ENCODE measurements at places on chromosomes 7 and 10. TPM values are rescaled to one million over a fixed set of nuclear protein-coding genes. Genes with fewer than 3 reads are reported as not detected.

GRCh38 chr7:24057243-24057642, 226.7 kb upstream of the NPY start:
- no peaks in the 10 kb centered on the region for H3K36me3 ChIP-seq
- no peak overlapping the region for H3K4me3 ChIP-seq
- H3K27me3 ChIP-seq = no peaks in the 10 kb centered on the region
- DNase-seq = no peak
- H3K4me1 ChIP-seq = no peaks in the 10 kb centered on the region

DNA sequence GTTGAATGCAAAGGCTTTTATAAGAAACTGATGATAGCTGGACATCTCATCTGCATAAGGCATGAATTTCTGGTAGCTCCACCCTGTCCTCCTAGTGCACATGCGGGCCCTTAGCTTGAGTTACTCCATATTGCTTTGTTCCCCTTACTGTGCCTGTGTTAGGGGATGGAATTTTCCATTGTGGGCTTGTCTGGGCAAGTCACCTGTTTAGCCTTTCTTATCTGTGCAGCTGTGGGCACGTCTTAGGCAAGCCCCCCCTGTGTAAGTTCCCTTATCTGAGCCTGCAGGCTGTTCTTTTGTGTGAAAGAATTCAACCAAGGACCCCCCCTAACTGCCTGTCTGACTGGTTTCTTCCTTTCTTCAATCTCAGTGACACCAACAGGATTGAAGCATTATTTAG, 14.5 kb upstream of the CROT start:
- peaks cover 30% of the 10 kb centered on the region for H3K36me3 ChIP-seq
- H3K27ac ChIP-seq = no peak overlapping the region
- DNase-seq = no peak
- no peak overlapping the region for H3K4me3 ChIP-seq
- peaks cover 3% of the 10 kb centered on the region for H3K27me3 ChIP-seq
- H3K4me1 ChIP-seq = no peaks in the 10 kb centered on the region

DNA sequence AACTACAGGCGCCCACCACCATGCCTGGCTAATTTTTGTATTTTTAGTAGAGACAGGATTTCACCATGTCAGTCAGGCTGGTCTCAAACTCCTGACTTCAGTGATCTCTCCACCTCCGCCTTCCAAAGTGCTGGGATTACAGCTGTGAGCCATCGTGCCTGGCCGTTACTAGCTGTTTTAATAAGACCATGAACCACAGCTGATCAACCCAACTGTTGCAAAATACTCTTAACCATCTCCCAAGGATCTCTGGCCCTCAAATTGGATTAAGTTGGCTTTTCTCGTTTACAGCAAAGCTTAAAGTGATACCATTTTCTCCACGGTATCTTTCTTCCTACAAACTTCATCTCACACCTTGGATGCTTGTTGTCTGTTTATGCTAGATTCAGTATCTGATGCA, 18.3 kb downstream of the ZFAND2A start:
- DNase-seq = no peak
- peaks cover 14% of the 10 kb centered on the region for H3K4me1 ChIP-seq
- peaks cover 2% of the 10 kb centered on the region for H3K27me3 ChIP-seq
- peaks cover 3% of the 10 kb centered on the region for H3K36me3 ChIP-seq

DNA sequence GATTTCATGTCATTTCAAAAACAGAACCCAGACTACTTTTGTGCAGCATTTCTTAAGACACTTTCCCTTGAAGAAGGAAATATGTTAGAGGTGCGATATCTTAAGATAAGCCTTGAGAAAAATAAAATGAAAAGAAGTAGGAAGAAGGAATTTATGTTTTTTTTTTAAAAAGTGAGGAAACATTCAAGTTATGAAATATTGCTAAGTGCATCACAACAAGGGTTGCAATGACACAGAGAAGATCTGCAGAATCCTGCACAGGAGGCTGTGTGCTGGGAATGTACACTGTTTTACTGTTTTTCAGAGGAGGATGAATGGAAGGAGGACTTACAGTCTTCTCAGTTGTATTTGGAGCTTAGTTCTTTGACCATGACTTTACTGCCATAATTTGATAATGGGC, 79.8 kb upstream of the NME8 start:
- no peak overlapping the region for H3K27ac ChIP-seq
- peaks cover 2% of the 10 kb centered on the region for H3K4me1 ChIP-seq
- H3K36me3 ChIP-seq = peaks cover 9% of the 10 kb centered on the region
- no peak for DNase-seq
- no peaks in the 10 kb centered on the region for H3K27me3 ChIP-seq

DNA sequence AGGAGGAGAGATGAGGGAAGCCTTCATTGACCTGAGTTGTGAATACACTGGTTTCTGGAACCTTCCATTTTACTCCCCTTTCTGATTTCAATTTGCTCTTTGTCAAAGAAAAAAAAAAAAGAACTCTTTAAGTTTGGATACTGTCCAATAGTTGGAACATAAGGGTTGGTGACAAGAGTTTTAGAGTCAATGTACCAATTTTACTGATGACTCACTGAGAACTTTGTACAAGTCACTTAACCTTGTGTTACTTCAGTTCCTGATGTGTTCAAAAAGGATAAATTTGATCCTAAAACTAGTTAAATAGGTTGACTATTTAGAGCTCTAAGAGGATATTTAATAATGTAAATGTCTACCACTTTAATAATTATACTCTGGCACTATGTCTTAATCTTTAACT, 4.1 kb upstream of the CDK14 start:
- no peak overlapping the region for H3K27ac ChIP-seq
- H3K36me3 ChIP-seq = no peaks in the 10 kb centered on the region
- H3K4me1 ChIP-seq = peaks cover 10% of the 10 kb centered on the region

DNA sequence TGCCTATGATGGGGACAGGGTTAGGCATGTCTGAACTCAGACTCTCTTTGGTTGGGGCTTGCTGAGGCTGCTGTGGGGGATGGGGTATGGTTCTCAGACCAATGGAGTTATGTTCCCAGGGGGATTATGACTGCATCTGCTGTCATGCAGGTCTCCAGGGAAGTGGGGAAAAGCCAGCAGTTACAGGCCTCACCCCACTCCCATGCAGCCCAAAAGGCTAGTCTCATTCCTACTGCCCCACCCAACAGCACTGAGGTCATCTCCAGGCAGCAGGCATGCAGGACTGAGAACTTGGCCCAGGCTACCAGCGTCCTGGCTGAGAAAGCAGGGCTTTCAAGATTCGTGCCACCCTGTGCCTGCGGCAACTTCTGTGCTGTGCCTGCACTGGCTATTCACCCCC, 373.3 kb downstream of the HTR7 start:
- no peaks in the 10 kb centered on the region for H3K36me3 ChIP-seq
- H3K27ac ChIP-seq = no peak overlapping the region
- peaks cover 12% of the 10 kb centered on the region for H3K4me1 ChIP-seq
- peaks cover 2% of the 10 kb centered on the region for H3K27me3 ChIP-seq
- peak; percentile 15 for DNase-seq

The AOC1 gene
- total RNA-seq = not detected

- peak; percentile 22 for DNase-seq
- no peak overlapping the region for H3K27ac ChIP-seq
- H3K27me3 ChIP-seq = no peaks in the 10 kb centered on the region
- no peaks in the 10 kb centered on the region for H3K4me1 ChIP-seq
- H3K4me3 ChIP-seq = no peak overlapping the region
Observed at GRCh38 chr7:18873734-18874336, 243.6 kb downstream of the TWIST1 start.

- no peaks in the 10 kb centered on the region for H3K4me1 ChIP-seq
- H3K36me3 ChIP-seq = no peaks in the 10 kb centered on the region
- no peak overlapping the region for H3K4me3 ChIP-seq
- peaks cover 3% of the 10 kb centered on the region for H3K27me3 ChIP-seq
Observed at GRCh38 chr10:92734301-92734700, 44.5 kb downstream of the HHEX start.

The KIF11 gene
- total RNA-seq = 7.2 TPM

DNA sequence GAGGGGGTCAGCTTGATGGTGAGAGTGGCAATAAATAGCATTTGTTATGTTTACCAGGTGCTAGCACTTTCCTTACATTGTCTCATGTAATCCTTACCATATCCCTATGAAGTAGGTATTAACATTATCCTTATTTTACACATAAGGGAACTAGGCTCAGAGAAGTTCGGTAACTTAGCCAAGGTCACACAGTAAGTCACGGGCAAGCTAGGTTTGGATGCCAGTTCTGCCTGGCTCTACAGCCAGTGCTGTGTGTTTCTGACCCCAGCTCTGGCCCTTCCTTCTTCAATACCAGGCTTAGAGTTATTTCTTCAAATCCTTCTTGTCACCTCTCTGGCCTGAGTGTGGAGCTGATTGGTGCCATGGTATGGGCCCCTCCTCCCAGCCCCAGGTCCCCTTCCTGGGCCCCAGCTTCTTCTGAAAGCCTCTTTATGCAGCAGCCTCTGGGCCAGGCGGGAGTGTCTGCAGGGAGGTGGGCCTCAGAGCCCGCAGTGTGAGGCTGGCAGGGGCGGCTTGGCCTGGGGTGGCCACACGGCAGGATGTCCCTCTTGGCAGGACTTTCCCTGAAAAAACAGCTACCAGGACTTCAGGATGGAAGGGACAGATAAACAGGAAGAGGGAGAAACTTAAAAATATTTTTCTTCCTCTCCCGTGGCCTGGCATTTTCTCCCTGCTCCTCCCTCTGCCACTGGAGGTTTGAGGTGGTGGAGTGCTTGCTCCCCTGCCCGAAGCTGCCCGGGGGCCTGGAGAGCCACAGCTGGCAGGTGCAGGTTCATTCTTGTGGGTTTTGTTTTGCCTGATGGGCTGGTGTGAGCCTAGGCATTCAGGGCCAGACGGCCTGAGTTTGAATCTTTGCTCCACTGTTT, 20.6 kb downstream of the PALD1 start:
- no peak overlapping the region for H3K4me3 ChIP-seq
- H3K27me3 ChIP-seq = peaks cover 6% of the 10 kb centered on the region
- peaks cover 8% of the 10 kb centered on the region for H3K4me1 ChIP-seq

GRCh38 chr7:120994512-120995410, 6.2 kb downstream of the CPED1 start:
- DNase-seq = no peak
- H3K27me3 ChIP-seq = no peaks in the 10 kb centered on the region
- no peak overlapping the region for H3K27ac ChIP-seq
- H3K4me3 ChIP-seq = no peak overlapping the region
- no peaks in the 10 kb centered on the region for H3K36me3 ChIP-seq

DNA sequence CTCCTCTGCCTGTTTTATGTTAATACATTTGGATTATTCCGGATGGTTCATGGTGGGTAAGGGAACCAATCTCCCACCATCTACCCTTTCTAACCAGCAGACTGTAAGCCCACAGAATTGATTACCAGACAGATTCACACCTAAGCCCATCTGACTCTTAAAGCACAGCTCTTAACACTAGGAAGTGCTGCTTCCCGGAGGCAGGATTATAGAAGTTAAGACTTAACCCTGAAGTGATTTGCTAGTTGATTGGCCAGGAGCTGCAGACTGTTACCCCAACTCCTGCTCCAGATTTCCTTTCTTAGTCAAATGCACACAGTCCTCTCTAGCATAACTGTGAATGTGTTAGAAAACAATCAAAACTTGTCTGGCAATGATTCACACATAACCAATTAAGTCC, 221.7 kb downstream of the CDK14 start:
- no peak overlapping the region for H3K27ac ChIP-seq
- no peak overlapping the region for H3K4me3 ChIP-seq
- H3K27me3 ChIP-seq = no peaks in the 10 kb centered on the region
- DNase-seq = no peak

The SKIDA1 gene
- 1.3 TPM for total RNA-seq

DNA sequence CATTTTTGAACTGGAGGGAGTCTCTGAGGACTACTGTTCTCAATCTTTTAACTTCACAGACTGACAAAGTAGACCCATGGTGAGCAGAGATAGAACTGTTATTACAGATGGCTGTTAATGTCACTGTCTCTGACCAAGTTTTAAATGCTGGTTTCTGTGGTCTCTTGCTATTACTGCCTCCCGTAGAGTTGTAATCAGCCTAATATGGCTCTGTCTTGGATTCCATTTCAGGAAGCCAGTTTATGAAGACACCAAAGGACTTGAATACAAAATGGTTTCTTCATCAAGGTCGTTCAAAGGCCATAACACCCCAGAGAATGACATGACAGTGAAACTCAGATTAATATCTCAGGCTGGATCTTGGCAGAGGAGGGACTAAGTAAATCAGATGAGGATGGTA, 3.9 kb downstream of the SFRP4 start:
- H3K36me3 ChIP-seq = no peaks in the 10 kb centered on the region
- no peaks in the 10 kb centered on the region for H3K4me1 ChIP-seq
- H3K4me3 ChIP-seq = no peak overlapping the region
- no peak for DNase-seq

- no peak for DNase-seq
- H3K4me3 ChIP-seq = no peak overlapping the region
- H3K27me3 ChIP-seq = peaks cover 1% of the 10 kb centered on the region
- H3K27ac ChIP-seq = no peak overlapping the region
- no peaks in the 10 kb centered on the region for H3K36me3 ChIP-seq
- peaks cover 8% of the 10 kb centered on the region for H3K4me1 ChIP-seq
Observed at GRCh38 chr7:16025696-16026095, 339.2 kb upstream of the MEOX2 start.

DNA sequence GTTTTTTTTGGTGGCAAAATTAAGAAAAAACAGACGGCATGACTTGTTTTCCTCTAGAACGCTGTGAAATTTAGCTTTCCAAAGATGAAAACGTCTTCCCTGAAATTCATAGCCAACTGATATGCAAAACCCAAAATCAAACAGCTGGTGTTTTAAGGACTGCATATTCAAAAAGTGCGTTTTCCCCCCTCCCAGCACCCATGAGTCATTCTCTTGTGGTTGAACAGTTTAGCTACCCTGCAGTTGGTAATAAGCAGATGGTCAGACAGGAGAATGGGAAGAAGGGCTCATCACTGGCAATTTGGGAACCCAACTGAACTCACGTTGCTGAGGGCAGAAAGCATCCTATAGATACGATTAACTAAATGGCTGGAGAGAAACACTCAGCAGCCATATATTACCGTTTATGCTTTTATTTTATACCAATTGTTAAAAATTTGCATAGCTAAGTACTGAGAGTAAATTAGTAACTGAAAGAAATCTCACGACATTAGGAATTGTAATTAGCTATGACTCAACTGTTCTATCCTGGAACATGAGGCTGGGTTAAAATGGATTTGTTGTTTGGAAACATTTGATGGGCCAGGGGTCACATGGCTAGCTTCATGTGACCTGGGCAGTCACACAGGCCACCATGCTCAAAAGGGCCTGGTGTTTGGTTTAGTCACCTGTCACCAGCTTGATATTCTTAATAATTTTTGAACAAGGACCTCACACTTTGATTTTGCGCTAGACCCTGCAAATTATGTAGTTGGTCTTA, 343.1 kb downstream of the PHTF2 start:
- H3K27ac ChIP-seq = peak overlapping the region; percentile 90
- H3K4me3 ChIP-seq = no peak overlapping the region
- H3K27me3 ChIP-seq = peaks cover 1% of the 10 kb centered on the region
- no peak for DNase-seq

DNA sequence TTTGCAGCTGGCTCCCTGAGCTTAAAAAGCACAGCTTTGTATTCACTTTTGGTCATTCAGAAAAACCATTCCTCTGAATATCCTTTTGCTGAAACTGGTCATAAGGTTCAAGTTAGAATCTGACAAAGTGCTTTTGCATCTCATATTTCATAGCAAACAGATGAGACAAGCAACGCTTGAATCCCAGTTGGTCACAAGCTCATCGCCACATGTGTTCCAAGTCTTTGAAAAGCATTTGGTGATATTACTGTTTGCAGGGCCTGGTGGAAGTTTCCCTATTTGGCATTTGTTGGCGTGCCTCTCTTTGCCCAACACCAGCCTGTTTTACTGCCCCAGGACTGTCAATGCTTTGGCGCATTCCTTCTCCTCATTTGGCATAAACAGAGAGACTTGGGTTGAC, 10.3 kb downstream of the TACC2 start:
- H3K27me3 ChIP-seq = no peaks in the 10 kb centered on the region
- no peak overlapping the region for H3K4me3 ChIP-seq
- H3K4me1 ChIP-seq = peaks cover 6% of the 10 kb centered on the region
- no peak overlapping the region for H3K27ac ChIP-seq

Measured in glutamatergic neuron (in vitro differentiated cells).